ENCODE measurements at places on chromosomes 4 and X. TPM values are rescaled to one million over a fixed set of nuclear protein-coding genes. Genes with fewer than 3 reads are reported as not detected.

FAM9C gene
- not detected for total RNA-seq

UNC5C gene
- under 0.01 TPM for total RNA-seq

PHKA1 gene
- total RNA-seq: 8.5 TPM

SRPK3 gene
- not detected for total RNA-seq

SRPX gene
- 66.0 TPM for total RNA-seq

DDX53 gene
- not detected for total RNA-seq

All from epithelial cell of umbilical artery (primary cell).